ENCODE measurements at places on chromosomes 4 and X.

GRCh38 chrX:100946299-100946927 is 17.7 kb upstream of the XKRX start:
- no peak for DNase-seq

- DNase-seq: no peak
Measured at GRCh38 chr4:93879919-93880318, 51.4 kb downstream of the ATOH1 start.

GRCh38 chrX:114903618-114904017 is 113.8 kb downstream of the IL13RA2 start:
- DNase-seq: no peak

DNA sequence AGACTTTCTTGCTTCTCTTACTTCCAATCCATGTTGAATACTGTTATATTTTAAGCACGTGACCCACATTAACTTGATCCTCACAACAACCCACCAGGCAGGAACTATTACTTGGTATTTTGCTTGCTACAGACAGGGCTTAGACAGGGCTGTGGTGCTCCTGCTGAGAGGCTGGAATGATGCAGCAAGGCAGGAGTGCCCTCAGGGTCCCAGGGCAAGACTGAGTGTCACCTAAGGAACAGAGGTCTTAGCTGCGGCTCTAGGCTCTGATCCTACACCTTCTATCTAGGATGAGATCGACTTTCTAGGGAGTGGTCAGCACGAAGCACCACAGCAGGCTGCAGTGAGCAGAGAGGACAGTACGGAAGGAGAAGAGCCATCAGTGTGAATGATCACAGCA is 20.0 kb downstream of the TAPT1 start:
- no peak for DNase-seq

GRCh38 chr4:41358647-41359421 is 102.1 kb downstream of the UCHL1 start:
- no peak for DNase-seq

DNA sequence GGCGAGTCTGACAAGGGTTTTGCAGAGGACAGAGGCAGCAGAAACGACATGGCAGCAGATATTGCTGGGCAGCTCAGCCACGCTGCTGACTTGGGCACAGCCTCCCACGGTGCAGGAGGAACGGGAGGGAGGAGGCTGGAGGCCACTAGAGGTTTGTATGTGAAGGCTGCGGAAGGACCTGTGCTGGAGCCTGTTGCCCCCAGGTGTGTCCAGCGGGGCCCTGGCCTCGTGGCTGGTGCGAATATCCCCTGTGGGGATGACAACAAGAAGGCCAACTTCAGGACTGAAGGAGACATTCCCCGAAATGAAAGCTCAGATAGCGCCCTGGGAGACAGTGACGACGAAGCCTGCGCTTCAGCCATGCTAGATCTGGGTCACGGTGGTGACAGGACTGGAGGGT is 100.2 kb downstream of the FNIP2 start:
- no peak for DNase-seq

DNA sequence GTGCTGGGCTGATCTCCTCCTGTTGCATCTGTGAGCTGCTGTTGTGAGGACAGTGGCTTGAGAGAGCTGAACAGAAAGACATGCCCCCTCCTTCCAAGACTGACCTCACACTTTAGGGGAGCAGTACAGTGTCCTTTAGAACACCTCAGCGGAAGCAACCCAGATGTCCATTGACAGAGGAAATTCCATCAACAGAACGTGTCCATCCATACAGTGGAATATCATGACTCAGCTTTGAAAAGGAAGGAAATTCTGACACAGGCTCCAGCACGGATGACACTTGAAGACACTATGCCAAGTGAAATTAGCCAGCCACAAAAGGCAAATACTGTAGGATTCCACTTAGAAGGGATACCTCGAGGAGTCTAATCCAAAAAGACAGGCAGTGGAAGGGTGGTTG is 103.5 kb downstream of the GPR143 start:
- DNase-seq: no peak

DNA sequence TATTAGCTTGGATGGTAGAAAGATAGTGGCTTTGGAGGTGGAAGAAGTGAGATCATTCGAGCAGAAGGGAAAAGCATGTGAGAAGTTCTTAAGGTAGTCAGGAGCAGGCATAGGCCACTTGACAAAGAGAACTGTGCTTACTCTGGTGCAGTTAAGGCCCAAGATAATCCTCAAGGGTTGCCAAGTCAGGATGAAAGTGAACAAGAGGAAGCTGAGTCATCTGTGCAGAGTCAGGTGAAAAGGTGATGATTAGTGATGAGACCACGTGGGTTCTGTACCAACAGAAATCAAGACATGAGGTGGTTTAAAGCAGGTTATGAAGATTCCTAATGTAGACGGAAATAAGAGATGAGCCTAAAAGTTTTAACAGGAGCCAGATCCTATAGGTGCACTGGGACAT is 369.8 kb downstream of the DTHD1 start:
- no peak for DNase-seq

DNA sequence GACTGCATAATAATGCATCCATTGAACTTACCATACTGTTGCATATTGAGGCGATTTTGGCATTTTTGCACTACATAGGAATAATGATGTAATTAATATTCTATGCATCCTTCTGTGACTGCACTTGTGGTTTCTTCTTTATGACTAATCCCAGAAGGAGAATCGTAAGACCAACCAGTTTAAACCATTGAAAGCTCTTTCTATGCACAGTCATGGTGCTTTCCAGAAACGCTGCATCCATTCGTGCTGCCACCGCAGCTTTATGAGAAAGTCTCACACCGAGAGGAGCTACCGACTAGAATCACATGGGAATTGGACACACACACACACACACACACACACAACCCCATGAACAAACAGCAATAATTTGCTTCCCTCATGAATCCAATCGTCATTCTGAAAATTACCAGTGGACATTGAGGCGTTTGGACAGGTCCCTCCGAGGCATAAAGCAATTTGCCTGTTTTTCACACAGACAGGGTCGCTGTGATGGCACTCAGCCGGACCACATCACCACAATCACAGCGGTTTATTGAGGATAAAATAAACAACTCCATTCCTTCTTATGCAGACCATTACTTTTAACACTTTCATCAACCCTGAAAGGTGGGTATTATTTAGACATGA is 64.2 kb downstream of the PACRGL start:
- no peak for DNase-seq

GRCh38 chr4:116272336-116272735 is 813.0 kb downstream of the TRAM1L1 start:
- DNase-seq: no peak

Data from T-helper 9 cell (primary cell).